T-cell (primary cell): ENCODE measurements at places on chromosomes 5 and 9. TPM values are rescaled to one million over a fixed set of nuclear protein-coding genes. Genes with fewer than 3 reads are reported as not detected.

DNA sequence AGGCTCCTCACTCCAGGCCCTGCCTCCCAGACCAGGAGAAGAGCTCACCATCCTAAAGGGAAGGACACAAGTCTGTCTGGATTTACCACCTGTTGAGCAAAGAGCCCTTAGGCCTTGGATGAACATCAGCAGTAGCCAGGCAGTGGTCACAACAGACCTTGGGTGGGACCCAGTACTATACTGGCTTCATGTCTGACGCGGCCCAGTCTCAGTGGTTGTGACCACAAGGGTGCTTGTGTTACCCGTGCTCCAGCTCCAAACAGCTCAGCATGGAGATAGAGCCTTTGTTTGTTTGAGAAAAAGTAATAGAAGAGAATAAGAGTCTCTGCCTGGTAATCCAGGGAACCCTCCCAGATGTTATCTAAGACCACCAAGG, 617.4 kb downstream of the BRINP1 start:
- H3K4me3 ChIP-seq = no peak overlapping the region
- no peaks in the 10 kb centered on the region for H3K4me1 ChIP-seq
- H3K27me3 ChIP-seq = no peaks in the 10 kb centered on the region
- no peaks in the 10 kb centered on the region for H3K36me3 ChIP-seq

DNA sequence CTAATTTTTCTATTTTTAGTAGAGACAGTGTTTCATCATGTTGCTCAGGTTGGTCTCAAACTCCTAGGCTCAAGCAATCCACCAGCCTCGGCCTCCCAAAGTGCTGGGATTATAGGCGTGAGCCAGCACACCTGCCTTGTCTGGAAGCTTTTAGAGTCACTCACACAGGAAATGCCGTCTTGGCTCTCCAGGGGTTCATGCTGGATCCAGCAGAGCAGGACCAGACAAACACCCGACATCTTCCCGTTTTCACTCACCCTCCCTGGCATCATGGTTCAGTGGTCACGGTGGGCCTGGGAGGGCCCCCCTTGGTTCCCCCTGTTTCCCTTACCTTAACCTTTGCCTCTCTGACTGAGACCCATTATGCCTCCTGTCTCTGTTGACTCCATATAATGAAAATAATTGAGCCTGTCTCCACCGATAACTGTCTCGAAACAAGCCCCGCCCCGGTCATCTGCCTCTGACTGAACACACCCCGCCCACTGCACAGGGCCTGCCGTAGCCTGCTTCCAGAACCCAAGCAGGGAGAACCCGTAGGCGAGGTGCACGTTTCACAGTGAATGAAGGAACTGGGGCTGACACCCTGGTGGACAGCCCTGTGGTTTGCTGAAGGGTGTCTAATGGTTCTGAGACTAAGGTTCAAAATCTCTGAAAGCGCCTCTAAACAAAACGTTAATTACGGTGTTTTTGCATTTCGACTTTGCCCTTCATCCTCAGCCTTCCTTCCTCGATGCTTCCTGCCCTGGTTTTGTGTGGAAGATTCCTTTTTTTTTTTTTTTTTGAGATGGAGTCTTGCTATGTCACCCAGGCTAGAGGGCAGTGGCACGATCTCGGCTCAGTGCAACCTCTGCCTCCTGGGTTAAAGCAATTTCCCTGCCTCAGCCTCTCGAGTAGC, 39.7 kb upstream of the SPRY4 start:
- H3K27ac ChIP-seq = no peak overlapping the region
- H3K4me3 ChIP-seq = no peak overlapping the region
- H3K36me3 ChIP-seq = no peaks in the 10 kb centered on the region
- DNase-seq = no peak
- H3K4me1 ChIP-seq = peaks cover 2% of the 10 kb centered on the region
- H3K27me3 ChIP-seq = no peaks in the 10 kb centered on the region

NOXA1 gene
- 6.4 TPM for total RNA-seq

PCDHGB1 gene
- not detected for total RNA-seq

CSNK1G3 gene
- 71.9 TPM for total RNA-seq

HAVCR1 gene
- total RNA-seq = 4.1 TPM
